ENCODE measurements at places on chromosomes 16 and 17.

- no peak for DNase-seq
Observed at GRCh38 chr17:74552037-74552436, 6.1 kb upstream of the CD300C start.

GRCh38 chr17:70906808-70907207, 737.5 kb downstream of the KCNJ2 start:
- DNase-seq: no peak

DNA sequence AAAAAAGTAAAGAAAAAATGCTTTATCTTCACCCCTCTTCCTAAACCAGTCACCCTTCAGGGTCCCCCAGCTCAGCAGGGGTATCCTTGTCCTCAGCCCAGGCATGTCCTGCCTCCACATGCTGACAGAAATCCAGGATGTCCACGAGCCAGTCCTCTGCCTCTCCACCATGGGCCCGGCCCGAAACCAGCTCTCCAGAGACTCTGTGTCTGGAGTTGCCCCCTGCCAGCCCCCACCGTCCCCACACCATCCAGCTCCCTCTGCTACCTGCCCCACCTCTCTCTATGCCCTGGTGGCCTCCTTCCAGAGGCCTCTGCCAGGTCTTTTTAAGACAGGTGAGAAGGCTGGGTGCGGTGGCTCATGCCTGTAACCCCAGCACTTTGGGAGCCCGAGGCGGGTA, 66.4 kb upstream of the PLCG2 start:
- DNase-seq: no peak

- no peak for DNase-seq
Observed at GRCh38 chr17:80367503-80367902, 47.5 kb upstream of the ENDOV start.

DNA sequence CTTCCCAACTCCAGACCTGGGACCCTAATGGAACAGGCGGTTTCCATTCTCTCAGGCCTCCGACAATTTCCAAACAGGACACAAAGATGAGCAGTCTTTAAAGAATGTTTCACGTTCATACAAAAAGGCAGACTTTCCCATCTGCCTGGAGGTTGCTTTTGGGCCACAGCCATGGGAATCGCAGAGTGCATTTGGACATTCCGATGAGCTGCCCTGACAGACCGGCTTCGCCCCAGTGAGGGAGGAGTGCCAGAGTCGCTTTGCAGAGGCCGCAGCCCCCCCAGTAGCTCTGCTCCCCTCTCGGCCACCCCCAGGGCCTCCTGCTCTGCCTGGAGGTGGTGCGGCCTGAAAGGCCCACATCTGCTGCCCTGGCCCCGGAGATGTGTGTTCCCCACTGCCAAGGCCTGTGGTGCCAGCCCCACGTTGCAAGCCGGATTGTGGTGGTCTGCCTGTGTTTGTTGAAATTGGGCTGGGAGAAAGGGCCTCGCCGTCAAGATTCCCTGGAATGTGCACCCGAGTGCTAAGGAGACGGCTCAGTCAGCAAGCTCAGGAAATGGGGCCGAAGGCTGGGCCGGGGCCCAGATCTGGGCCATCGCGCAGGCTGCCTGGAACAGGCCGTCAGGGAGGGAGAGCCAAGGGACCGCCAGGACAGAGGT, 89.8 kb downstream of the C16orf95 start:
- DNase-seq: no peak

DNA sequence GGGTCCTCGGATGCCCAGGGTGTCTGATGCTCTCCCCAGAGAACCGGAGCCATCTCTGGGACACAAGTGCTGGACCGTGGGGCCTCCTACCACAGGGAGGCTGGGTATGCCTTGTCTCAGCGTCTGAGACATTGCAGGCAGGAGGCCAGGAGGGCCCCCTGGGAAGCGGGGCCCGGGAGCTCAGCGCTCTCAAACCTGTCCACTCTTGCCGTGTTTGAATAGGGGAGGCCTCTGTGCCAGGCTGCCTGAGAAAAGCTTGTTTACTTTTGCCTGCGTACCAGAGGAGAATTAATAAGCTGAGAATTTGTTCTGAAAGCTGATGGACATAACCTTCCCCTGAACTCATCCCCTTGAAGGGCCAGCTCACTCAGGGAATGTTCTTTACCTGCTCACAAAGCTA, 163.8 kb downstream of the NTN1 start:
- DNase-seq: no peak

- no peak for DNase-seq
Observed at GRCh38 chr16:85463672-85464382, 149.3 kb upstream of the GSE1 start.

GRCh38 chr16:84585467-84585866, 32.4 kb downstream of the COTL1 start:
- DNase-seq: no peak

- no peak for DNase-seq
Observed at GRCh38 chr17:67554634-67555033, 163.1 kb upstream of the NOL11 start.

GRCh38 chr17:80666867-80667266, 122.2 kb downstream of the RPTOR start:
- DNase-seq: no peak

Measured in putamen (tissue), 1 donor.